ENCODE measurements at places on chromosomes 7 and 10.
A peak's percentile ranks its signal among the peaks of the same experiment; 100 is the strongest.

GRCh38 chr10:22615819-22616499, 98.4 kb downstream of the PIP4K2A start:
- DNase-seq = no peak

GRCh38 chr10:31771331-31771831, 157.2 kb downstream of the ARHGAP12 start:
- no peak for DNase-seq

DNA sequence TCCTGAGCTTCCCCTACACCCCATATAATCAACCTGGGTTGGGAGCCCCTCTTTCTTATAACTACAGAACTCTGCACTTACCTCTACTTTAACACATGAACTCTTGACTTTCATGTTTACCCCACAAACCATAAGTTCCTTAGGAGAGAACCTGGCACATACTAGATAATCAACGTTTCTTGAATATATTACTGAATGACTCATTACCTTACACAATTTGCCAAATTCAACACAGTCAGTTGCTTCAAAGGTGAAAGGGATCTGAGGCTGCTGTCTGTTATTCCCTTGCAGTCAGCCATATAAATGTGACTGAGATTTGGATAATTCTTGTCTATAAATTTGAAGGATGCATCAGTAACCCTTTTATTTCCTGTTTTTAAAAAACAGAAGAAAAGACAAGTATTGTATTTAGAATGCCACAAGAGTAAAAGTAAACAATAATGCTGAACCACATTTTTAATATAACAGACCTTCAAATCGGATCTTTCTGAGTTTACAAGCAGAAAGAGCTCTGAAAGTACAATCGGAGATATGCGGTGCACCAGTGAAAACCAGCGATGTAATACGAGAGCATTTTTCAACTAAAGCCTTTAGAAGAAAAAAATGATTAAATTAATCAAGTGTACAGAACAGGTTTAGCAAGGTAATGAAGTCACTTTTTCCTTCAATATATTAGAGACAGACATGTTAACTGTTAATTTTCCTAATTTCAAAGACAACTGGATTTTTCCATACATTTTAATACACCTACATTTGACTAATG, 29.5 kb upstream of the LRRC17 start:
- DNase-seq = no peak

GRCh38 chr10:110783509-110784107, 88.1 kb upstream of the PDCD4 start:
- DNase-seq = no peak

GRCh38 chr7:123230147-123230546, 30.4 kb upstream of the SLC13A1 start:
- DNase-seq = no peak

DNA sequence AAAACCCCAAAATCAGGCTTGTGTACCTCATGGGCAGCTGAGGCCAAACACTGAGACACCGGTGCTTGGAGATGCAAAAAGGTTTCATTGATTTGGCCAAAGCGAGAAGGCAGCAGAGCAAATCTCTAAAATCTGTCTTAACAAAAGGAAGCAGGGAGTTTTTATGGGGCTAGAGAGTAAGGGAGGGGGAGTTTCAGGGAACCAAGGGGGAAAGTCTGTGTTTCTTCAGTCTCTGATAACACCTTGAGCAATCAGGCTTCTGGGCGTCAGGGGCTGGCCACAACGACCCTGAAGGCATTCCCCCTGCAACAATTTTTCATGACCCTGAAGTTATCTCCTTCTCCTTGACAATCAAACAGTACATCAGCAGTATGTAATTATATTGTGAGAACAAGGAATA, 2.7 kb upstream of the ZNF786 start:
- DNase-seq = peak; percentile 7

DNA sequence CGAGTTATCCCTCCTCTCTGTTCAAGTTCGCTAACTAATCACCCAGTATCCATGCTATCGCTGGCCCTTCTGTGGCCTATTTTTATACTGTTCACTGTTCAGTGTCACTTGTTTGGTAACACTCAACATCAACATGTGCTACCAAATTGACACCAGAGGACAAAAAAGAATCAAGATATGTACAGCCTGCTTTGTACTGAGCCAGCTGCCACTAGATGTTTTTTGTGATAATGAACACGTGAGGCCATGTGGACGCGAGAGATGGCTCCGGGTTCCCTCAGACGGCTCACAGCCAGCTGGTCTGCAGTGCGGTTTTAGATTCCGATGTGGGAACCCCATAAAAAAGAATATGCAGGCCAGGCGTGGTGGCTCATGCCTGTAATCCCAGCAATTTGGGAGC, 21.2 kb downstream of the CAV1 start:
- no peak for DNase-seq

- DNase-seq = no peak
These were observed 61.5 kb upstream of the PRR15 start for GRCh38 chr7:29502133-29502532.

All from chondrocyte (in vitro differentiated cells).